ENCODE measurements at places on chromosomes 7 and 10. TPM values are rescaled to one million over a fixed set of nuclear protein-coding genes. Genes with fewer than 3 reads are reported as not detected.

The TMEM184A gene
- 3.4 TPM for total RNA-seq

The GPR26 gene
- total RNA-seq = 0.72 TPM

The TBXAS1 gene
- 19.3 TPM for total RNA-seq

The CFAP43 gene
- total RNA-seq = 1.7 TPM

The ADAM12 gene
- total RNA-seq = 196 TPM

The MMP21 gene
- total RNA-seq = not detected

The PDCD11 gene
- total RNA-seq = 99.9 TPM

The SLC29A4 gene
- 0.24 TPM for total RNA-seq

The TMEM213 gene
- 4.6 TPM for total RNA-seq

The ELAPOR2 gene
- 9.4 TPM for total RNA-seq

The ASB4 gene
- 2.2 TPM for total RNA-seq

The NIPSNAP2 gene
- total RNA-seq = 32.3 TPM

The PCGF6 gene
- 11.1 TPM for total RNA-seq

The TBL2 gene
- total RNA-seq = 19.7 TPM

The IDI1 gene
- total RNA-seq = 39.0 TPM

The WEE2 gene
- total RNA-seq = 1.9 TPM

The VWA2 gene
- total RNA-seq = 2.2 TPM

The SFXN2 gene
- total RNA-seq = 9.4 TPM

The IFIT2 gene
- total RNA-seq = 9.1 TPM

The CHN2 gene
- total RNA-seq = 20.2 TPM

The C10orf71 gene
- 3.6 TPM for total RNA-seq

The SMARCD3 gene
- total RNA-seq = 59.0 TPM

The CALHM2 gene
- 7.2 TPM for total RNA-seq

The RET gene
- total RNA-seq = 4.3 TPM

The HABP2 gene
- total RNA-seq = 0.24 TPM

The MYH16 gene
- not detected for total RNA-seq

The FXYD4 gene
- total RNA-seq = not detected

The SLC18A2 gene
- 4.1 TPM for total RNA-seq

The MRLN gene
- 16.9 TPM for total RNA-seq

The EPDR1 gene
- 13.0 TPM for total RNA-seq

The PLAU gene
- 20.5 TPM for total RNA-seq

The NAT16 gene
- 1.2 TPM for total RNA-seq

The PON1 gene
- 0.24 TPM for total RNA-seq

The TMEM26 gene
- 1.9 TPM for total RNA-seq

The SPDYE16 gene
- 3.6 TPM for total RNA-seq

The FBXO24 gene
- total RNA-seq = not detected

The ASAH2 gene
- total RNA-seq = 1.9 TPM

The CFAP58 gene
- 0.48 TPM for total RNA-seq

The IFIT1B gene
- 26.5 TPM for total RNA-seq

The FEZF1 gene
- 0.48 TPM for total RNA-seq

The PIP gene
- total RNA-seq = not detected

The DGKI gene
- total RNA-seq = 76.1 TPM

The CBLL1 gene
- 20.0 TPM for total RNA-seq

The BTBD16 gene
- total RNA-seq = not detected

The ZNF212 gene
- 1.7 TPM for total RNA-seq

The SLC26A3 gene
- total RNA-seq = 6.3 TPM

The PAPOLB gene
- total RNA-seq = 1.9 TPM

The COL1A2 gene
- total RNA-seq = 19,645 TPM

The LRIT1 gene
- 3.6 TPM for total RNA-seq

The CALML3 gene
- total RNA-seq = not detected

The ATE1 gene
- 17.3 TPM for total RNA-seq

The SLIT1 gene
- total RNA-seq = 0.72 TPM

The DRGX gene
- 0.48 TPM for total RNA-seq

The NAMPT gene
- total RNA-seq = 176 TPM

The FAM20C gene
- 23.4 TPM for total RNA-seq

Measured in umbilical cord (tissue), 2 donors.